ENCODE measurements at places on chromosomes 6 and 20. TPM values are rescaled to one million over a fixed set of nuclear protein-coding genes. Genes with fewer than 3 reads are reported as not detected.

DNA sequence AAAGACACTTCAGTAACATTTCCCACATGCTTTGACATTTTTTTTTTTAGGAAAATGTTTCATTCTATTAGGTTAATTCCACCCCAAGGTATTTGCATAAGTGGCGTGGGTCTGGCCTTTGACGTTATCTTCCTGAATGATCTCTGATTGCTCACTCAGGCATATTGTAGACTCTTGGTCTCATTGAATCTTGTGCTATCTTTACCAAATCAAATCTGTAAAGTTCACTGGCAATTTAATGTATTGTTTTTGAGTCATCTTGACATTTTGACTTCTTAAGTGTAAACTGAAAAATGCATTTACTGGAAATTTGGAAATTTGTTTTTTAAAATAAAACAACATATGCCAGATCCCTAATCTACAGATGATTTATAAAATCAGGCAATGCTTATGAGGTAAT, 16.0 kb upstream of the VIP start:
- DNase-seq = no peak

GRCh38 chr6:39945626-39946025, 11.4 kb upstream of the MOCS1 start:
- no peak for DNase-seq

DNA sequence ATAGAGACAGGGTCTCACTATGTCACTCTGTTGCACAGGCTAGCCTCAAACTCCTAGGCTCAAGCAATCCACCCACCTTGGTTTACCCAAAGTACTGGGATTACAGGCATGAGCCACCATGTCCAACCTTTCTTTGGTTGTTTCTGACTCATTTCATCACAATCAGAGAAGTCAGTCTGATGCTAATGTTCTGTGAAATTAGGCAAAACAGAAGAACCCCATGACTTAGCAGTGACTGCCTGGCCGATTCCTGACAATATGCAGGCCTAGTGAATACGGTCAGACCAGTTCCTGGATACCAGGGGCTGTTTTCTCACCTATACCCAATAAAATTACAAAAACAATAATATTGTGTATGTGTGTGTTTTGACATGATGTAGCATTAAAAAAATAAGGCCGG, 58.8 kb upstream of the BTN3A2 start:
- no peak for DNase-seq

DNA sequence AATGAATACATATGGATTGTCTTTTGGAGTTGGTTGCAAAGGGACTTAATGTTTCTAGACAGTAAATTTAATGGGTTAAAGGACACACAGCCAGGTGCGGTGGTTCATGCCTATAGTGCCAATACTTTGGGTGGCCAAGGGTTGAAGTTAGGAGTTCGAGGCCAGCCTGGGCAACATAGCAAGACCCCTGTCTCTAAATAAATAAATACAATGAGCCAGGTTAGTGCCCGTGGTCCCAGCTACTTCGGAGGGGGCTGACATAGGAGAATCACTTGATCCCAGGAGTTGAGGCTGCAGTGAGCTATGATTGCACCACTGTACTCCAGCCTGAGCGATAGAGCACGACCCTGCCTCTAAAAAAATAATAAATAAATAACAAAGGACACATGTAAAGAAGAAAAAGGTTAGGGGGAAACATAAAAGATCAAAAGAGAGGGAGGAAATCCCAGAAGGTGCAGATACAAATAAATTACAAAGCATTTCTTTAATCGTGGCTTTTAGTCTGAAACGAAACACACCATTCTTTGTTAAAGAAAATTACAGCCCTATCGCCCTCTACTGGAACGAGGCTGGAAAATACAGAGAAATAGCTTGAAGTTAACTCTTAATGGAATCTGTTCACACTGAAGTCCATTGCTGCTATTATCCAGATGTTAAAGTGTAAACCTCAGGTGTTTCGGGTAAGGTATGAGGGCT, 42.6 kb upstream of the SCML4 start:
- peak; percentile 77 for DNase-seq

DNA sequence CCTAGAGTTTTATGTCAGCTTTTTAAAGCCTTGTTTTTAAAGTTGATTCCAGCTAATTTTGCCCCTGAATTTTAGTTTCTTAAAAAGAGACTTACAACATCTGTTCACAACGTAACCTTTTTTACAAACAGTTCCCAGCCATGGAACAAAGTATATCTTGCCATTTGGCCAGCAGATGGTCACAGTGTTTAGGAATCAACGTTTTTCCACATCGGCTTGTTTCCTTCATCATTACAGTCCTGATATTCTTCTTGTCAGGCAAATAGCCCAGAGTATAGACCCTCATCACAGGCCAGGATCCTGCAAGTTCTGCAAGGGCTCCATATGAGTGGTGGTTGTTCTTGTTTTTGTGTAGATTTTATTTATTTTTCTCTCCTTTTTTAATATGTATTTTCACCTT, 341.7 kb upstream of the HTR1E start:
- no peak for DNase-seq

DNA sequence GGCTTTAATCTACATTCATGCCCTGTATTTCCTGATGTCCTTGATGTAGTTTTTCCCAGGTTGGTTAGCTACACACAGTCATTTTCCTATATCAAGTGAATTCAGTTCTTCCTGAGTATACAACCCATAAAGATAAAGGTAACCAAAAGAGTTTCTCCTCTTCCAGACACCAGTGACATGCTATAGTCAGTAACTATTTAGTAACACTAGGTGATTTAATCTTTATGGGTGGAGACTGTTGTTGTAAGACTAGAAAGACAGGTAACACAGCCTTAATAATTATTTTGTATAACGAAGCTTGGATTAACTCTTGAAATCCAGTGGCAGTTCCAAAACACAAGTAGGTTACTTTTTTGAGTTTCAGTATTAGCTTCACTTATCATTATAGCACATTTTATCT, 17.6 kb downstream of the MCUR1 start:
- no peak for DNase-seq

DNA sequence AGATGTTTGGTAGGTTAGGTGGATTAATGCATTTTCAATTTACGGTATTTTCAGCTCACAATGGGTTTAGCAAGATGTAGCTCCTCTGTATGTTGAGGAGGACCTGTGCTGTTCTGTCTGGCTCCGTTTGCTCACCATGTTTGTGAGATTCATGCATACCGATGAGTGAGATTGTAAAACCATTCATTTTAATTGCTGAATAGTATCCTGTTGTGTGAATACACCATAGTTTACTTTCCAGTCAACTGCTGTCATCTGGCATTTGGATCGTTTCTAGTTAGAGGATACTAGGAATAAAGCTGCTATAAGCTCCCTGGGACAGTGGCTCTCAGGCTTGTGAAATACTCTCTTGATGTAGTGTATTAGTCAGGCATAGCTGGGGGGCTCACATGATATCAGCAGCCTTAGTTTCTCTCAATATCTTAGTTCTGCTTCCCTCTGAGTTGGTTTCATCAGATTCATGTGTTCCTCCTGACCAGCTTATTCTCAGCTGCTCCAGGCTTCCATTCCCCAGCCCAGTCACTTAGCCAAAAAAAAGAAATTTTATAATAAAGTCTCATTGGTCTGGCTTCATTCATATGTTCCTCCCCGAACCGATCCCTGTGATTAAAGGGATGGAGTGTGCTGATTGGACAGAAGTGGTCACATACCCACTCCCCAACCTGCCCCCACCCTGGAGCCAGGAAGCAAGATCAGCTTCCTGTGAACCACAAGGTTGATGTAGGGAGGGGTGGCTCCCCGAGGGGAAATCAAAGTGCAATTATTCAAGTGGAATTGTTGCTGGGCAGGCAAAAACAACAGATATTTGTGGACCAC, 10.9 kb upstream of the B4GALT5 start:
- no peak for DNase-seq

DNA sequence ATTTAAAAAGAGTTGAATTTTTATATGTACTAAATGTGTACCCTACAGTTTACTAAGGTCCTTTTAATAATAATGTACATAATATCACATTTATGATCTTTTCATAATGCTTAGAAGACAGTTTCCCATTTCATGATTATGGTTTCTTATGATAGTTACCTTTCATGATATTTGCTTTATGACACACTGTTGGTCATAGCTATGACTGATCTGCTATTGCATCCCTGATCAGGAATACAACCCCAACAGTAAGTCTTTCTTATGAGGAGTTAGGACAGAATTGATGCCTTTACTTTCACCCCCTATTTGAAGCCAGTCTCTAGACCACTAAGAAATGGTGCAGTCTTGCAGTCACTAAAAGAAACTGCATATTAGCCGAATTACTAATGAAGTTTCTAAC, 31.0 kb downstream of the LCA5 start:
- DNase-seq = no peak

DNA sequence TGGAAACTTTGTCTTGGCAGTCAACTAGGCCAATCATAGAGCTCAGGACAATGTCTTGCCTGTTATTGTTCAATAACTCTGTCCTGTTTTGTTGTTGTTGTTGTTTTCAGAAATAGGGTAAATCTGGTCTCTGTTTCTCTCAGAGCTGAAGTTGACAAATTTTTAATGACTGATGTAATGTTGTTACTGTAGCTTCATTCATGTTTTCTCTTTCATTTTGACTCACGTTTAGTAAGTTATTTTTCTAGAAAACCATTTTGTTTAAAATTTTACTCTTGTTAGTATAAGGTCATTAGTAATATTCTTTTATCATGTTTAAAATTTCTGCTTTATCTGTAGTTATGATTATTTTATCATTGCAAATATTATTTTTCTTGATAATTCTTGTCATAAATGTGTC, 51.6 kb upstream of the GRIK2 start:
- no peak for DNase-seq

DNA sequence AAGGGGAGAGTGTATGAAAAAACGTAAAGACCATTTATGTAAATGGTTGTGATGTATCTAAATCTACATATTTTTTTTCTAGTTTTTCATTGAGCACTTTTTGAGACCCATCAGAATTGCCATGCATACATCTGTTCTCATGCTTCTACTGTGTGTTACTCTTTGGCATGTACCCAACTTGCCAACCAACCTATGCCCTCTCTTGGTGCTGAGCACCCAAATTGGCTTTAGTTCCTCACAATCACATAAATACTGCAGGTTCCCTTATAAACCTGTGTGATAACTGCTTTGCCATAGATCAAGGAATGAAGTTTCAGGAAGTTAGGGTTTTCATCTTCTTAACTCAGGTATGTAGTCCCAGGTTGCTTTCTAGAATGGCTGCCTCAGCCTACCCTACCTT, 7.8 kb downstream of the ENPP3 start:
- DNase-seq = no peak

GRCh38 chr6:150044621-150045145, 19.4 kb upstream of the RAET1L start:
- DNase-seq = no peak

DNA sequence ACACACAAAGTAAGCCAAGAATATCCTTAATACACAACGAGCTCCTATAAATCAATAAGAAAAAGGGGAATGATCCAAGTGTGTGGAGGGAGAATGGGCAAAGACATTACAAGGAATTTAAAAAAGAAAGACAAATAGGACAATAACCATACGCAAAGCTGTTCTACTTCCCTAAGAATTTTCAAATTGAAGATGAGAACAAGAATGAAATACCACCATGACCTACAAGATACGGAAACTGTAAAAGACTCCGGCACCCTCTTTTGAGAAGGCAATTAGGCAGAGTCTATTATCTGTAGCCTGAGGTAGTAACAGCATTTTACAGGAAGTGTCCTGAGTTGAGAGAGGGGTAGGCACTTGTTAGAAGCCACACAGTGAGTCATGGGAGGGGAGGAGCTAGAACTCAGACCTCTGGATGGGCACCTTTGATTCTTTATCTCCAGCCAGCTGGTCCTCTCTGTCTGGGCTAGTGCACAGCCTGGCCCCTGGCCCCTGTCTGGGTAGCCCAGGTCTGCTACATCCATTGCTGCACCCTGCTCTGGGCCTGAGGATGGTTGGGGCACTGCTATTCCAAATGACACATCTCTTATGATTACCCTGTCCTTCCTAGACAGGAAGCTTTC, 15.3 kb downstream of the RSPO4 start:
- DNase-seq = no peak

HLA-DPA1 gene
- 6.9 TPM for total RNA-seq

OVOL2 gene
- total RNA-seq = 11.2 TPM

PSORS1C1 gene
- 0.16 TPM for total RNA-seq

PDE7B gene
- 0.07 TPM for total RNA-seq

BPIFB4 gene
- total RNA-seq = not detected

CALHM4 gene
- total RNA-seq = not detected

FRK gene
- 0.12 TPM for total RNA-seq
